ENCODE measurements at places on chromosomes 7 and 10.

GRCh38 chr10:33412653-33413361 is 78.3 kb upstream of the NRP1 start:
- DNase-seq = no peak

GRCh38 chr7:15743926-15744480 is 57.5 kb upstream of the MEOX2 start:
- no peak for DNase-seq

GRCh38 chr10:114576132-114576487 is 82.0 kb downstream of the ABLIM1 start:
- no peak for DNase-seq

DNA sequence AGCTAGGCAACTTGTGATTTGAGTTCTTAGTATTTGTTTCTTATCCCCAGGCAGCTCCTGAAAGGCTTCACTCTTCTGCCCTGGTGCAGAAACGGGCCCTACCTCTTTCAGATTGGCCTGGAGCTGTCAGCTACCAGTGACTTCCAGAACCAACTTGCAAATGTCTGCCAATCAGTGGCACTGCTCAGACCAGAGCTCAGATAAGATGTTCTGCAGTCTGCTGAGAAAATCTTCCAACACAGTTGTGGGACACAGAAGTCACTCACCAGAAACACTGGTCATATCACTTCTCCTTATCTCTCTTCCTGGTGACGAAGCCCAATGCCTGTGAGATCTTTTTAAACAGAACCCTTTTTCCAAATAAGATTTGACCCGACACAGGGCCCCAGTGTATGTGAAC is 81.9 kb upstream of the DUSP5 start:
- no peak for DNase-seq

GRCh38 chr7:11346302-11346701 is 372.6 kb downstream of the PHF14 start:
- DNase-seq = no peak

DNA sequence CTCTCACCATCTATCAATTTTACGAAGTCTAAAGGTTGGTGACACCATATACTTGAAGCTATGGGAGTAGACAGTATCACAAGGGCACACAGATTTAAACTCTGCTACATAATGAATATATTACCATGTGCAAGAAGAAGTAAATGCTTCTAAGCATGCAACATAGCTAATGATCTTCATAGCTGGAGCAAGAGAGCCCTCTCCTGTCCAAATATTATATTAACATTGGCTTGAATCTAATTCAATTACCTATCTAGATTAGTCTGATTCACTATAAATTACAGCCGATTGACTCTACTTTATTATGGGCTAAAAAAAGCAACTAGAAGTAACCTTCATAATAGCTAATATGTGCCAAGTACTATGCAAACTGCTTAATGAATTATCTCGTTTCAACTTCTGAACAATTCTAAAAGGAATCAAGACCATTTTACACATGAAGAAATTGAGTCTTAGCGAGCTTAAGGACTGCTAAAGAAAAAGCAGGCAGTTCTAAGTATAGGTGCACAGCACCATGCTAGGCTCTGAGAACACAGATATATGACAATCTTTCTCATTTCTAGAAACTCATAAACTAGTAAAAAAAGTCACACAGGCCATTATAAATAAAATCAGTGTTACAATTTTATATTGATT is 21.9 kb downstream of the FRA10AC1 start:
- peak; percentile 15 for DNase-seq

DNA sequence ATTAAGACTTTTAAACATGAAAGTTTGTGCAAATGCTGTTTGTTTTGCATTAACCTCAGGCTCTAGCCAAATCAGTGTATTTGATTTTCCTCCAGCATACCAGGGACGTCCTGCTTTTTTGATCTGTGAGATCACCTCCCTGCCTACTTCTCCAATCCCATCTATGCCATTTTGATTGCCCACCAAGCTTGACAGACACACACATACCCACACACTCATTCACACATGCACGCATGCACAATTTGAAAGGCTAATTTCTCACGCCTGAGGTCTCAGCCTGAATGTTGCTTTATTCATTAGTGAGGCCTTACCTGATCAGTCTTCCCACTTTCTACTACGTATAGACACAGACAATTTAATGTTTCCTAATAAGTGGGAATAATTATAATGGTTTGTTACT is 53.5 kb downstream of the CDK13 start:
- no peak for DNase-seq

- DNase-seq = peak; percentile 51
Measured at GRCh38 chr7:55469271-55469681, 103.0 kb downstream of the VOPP1 start.

- DNase-seq = no peak
Measured at GRCh38 chr7:40870108-40870507, 735.3 kb downstream of the SUGCT start.

GRCh38 chr7:50220273-50220672 is 84.2 kb upstream of the IKZF1 start:
- DNase-seq = no peak

- no peak for DNase-seq
Measured at GRCh38 chr7:135337977-135338550, 104.4 kb downstream of the STRA8 start.

Measured in CD4-positive, alpha-beta T cell treated with Interleukin-10 for 1 hour (primary cell).